ENCODE measurements at places on chromosomes 12 and 14.

GRCh38 chr12:39012870-39013269, 107.5 kb upstream of the CPNE8 start:
- DNase-seq = no peak

- no peak for DNase-seq
These were observed 12.3 kb downstream of the TMEM117 start for GRCh38 chr12:43848226-43848507.

GRCh38 chr14:36317650-36318049, 2.8 kb downstream of the MBIP start:
- no peak for DNase-seq

DNA sequence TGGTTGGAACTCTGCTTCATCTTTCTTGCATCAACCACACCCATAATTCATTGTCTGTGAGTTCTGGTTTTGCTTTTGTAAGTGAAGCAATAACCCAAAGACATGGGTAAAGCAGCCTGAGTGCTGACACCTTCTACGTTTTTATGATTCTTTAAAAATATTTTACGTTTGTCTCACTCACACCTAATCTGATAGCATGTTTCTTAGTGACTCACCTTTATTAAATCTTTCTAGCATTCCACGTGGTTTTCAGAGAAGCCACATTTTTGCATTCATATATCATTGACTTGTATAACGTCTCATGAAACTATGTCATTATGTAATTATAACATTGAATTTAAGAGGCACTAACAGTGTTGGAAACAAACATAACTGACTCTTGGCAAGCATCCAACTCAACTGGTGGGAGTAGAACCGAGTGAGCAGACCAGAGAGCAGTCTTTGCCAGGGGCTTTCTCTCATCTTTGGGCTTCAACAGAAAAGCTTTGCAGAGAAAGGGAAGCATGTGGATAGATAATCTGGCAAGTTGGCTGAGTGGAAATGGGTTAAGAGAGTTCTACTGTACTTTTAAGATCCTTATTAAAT, 118.8 kb downstream of the TPH2 start:
- no peak for DNase-seq

- DNase-seq = no peak
These were observed 1027.6 kb downstream of the BCL11B start for GRCh38 chr14:98244162-98244948.

DNA sequence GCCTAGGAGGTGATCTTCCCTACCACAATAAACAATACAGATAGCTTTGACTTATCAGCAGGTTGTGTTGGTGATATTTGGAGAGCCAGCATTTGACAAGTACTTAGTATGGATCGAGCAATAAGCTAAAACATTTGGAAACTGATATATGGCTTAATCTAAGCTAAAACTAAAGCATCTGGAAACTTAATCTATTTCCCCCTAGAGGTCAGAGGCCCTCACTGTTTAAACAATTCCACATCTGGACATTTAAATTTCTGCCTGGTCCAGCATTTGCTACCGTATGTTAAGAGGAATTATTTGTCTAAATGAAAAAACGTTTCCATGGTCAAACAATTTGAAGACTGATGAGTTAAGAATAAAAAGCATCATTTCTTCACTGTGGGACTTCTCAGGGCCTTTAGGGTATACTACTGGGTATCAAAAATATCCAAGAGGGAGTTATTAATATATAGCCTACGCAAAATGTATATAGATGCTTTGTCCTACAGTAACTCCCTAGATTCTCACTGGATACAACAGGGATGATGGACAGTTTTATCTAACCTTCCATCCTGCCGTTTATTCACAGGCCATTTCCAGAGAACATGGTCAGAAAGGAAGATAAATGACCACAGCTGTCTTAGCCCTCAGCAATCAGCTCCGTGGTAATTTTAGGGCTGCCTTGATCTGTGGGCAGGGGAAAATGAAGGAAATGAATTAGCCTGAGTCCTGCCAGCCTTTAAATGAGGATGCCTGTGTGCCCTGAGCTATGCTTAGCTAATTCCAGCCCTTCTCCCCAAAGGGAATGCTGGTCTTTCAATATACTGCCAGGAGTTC, 135.4 kb upstream of the NUDT4 start:
- DNase-seq = no peak

DNA sequence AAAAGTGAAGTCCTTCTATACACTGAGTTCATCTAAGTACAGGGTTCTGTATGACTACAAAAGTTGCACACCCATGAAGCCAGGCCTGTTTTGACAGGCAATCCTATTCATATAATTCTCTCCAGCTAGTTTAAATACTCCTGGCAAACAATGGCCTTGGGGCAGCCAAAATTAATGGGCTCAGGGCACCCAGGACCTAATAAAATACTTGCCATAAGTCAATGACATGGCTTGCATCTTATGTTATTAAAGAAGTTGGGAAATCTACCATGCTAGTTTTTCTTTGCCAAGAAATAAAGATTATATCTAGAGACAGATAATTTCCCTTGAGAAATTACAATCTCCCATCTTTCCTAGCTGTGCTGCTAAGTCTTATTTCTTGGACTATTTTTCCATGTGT, 11.1 kb upstream of the TMTC1 start:
- no peak for DNase-seq

DNA sequence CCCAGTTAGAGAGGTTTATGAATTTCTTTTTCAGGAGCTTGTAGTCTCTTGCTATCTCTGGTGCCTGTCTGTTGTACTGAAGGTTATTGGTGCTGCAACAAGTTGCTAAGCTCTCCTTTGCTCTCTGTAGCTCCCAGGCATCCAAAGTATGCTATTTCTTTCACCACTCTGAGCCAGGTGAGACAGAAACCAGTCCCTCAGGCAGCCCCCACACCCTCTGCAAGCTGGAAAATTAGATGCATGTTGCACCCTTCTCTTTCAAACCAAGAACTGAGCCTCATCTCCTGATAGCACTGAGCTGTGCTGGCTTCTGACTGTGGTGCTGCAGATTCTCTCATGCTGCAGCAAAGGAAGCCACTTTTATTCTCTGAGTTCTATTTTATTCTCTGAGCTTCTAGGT, 9.6 kb upstream of the TRIM9 start:
- no peak for DNase-seq

DNA sequence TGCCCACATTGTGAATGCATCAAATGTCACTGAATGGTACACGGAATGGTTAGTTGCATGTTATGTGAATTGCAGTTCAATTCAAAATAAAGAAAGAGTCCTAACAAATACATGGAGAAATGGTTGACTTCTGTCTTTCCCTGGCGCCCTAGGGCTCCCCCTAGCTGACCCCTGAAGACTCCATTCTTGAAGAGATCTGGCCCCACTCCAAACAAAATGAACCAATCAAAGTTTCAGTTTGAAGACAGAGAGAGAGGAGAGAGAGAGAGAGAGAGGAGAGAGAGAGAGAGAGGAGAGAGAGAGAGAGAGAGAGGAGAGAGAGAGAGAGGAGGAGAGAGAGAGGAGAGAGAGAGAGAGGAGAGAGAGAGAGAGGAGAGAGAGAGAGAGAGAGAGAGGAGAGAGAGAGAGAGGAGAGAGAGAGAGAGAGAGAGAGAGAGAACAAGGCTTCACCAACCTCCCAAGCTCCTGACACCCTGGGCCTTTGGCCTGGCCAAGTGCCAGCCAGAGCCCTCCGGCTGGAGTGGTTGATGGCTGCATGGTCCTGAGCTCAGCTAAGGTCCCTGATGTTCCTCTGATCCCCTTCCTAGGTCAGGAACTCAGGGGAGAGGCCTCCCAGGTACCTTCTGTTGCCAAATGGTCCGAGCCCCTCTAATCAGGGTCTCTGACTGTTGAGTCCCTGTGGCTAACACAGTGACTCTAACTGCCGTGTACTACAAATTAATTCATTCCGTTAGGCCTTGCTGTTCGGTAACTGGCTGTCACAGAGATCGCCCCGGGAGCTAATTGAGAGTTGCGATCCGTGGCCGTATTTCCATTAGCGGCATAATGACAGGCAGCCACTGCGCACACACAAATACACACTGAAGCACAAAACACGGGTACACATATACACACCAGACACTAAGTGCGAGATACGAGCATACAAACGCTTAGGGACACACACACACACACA, 188.8 kb downstream of the ESRRB start:
- no peak for DNase-seq

- peak; percentile 42 for DNase-seq
These were observed 130.1 kb downstream of the SPTSSA start for GRCh38 chr14:34331728-34332623.

- no peak for DNase-seq
These were observed 7.2 kb upstream of the PLEKHG7 start for GRCh38 chr12:92695577-92695976.

- DNase-seq = peak; percentile 4
These were observed 349.7 kb downstream of the NRXN3 start for GRCh38 chr14:78519863-78520262.

GRCh38 chr14:72550513-72550912, 343.4 kb downstream of the DPF3 start:
- DNase-seq = no peak

DNA sequence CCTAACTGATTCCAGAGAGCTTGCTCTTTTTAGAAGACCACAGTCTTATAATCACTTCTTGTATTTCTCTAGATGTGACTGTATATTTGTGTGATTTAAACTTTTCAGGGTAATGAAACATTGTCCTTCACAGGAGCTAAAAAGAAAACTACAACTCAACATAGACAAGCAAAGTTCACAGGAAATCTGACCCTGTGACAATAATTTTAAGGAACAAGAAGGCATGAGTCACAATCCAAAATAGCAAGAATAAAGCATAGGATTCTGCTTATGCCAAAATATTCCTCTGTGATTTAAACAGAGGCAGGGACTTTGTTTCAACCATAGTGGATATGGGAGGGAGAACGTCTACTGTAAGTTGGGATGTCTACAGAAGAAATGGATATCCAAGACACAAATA, 44.3 kb downstream of the GPR65 start:
- DNase-seq = peak; percentile 83

- DNase-seq = no peak
These were observed 24.5 kb downstream of the USP15 start for GRCh38 chr12:62284749-62285148.

GRCh38 chr14:72008666-72009065, 76.4 kb downstream of the RGS6 start:
- no peak for DNase-seq

DNA sequence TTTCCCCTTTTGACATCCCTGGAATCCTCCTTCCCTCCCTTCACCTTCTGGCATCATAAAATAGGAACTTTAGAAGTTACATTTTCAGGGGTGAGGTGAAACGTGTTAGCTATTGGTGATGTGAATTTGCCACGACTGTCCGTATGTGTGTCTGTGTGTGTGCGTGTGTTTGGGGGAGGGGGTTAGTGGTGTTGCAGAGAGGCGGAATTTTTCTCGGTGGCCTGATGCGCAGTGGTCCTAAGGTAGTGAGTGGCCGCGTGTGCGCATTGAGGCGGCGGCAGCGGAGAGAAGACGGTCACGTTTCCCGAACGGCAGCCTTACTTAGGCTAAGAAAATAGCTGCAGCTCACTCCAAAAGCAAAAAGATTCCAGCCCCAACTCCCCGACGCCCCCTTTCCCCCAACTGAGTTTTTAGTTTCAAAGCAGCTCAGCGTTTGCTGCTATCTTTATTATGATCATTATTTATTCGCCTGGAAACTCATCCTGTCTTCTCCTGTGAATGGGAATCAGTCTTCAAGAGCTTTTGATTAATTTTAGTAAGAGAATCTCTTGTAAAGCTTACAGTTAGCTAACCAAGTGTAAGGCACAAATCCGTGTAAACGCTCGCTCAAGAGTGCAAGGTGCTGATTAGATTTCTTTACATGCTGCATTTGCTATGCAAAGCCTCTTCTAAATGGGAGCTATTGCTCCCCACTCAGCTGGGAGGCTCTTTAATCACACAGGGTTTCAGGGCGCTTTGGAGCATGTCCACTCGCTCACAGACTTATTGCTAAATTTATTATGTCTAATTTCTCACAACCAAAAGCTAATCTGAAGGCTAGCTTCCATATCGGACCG, 4.7 kb downstream of the FLRT2 start:
- no peak for DNase-seq

DNA sequence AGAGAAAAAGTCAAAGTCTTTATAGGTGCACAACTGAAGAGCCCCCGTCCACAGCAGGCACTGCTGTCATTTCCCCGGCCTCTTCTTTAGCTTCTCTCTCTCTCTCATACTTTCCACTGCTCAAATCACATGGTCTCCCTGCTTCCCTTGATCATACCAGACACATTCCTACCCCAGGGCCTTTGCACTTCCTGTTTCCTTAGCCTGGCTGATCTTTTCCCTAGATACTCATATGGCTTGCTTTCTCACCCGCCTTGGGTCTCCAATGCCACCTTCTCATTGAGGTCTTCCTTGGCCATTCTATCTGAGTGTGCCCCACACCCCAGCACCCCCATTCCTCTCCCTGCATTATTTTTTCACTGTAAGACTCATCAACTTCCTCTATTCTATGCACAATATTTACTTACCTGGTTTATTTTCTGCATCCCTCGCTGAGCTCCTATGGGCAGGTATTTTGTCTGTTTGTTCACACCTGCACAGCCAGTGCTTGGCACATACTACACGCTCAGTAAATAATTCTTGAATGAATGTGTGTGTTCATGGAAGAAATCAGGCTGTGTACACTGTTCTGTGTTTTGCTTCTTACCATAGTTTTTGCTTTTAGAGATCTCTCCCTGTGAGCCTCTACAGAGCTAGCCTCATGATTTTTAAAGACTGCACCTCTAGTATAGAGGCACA, 31.9 kb downstream of the SERPINA1 start:
- DNase-seq = peak; percentile 25

- DNase-seq = no peak
These were observed 18.9 kb downstream of the SYNE3 start for GRCh38 chr14:95497561-95498011.

DNA sequence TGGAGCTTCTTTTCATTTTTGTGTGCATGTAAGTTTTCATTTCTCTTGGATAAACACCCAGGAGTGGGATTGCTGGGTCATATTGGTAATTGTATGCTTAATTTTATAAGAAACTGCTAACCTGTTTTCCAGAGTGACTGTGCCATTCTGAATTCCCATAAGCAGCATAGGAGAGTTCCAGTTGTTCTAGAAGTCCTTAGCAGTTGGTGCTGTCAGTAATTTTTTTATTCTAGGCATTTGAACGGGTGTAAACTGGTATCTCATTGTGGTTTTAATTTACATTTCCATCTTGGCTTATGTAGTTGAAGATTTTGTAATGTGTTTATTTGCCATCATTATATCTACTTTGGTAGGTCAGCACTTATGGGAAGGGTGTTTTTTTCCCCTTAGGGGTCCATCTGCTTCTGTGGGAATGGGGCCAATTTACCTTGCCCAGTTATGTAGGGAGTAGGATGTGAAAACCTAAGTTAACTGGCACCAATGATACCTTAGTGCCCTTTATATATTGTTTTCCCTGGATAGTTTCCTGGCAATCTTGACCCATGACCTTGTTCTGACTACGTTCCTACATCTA, 202.9 kb downstream of the AKAP6 start:
- DNase-seq = no peak

DNA sequence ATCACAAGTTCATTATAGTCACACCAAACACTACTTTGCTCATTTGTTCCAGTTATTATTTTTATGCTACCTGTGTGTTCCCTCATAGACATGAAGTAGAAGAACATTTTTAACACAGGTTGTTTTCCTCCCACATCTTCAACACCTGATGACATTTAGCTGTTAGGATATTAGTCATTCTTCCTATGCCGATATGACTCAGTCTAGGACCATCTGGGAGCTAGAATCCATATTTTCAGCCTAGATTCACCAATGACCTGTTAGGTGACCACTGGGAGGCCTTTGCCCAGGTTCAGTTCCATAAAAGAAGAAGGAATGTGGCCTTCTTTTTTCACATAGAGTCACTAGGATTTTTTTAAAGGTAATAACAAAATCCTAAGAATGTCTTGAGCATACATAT, 222.8 kb downstream of the C12orf42 start:
- no peak for DNase-seq

Data from inflammatory macrophage treated with lipopolysaccharide for 4 hours (primary cell).